Endothelial cell (in vitro differentiated cells): ENCODE measurements at places on chromosomes 5 and 9.
A peak's percentile ranks its signal among the peaks of the same experiment; 100 is the strongest.

- no peak for DNase-seq
Observed at GRCh38 chr9:36796671-36797419, 224.2 kb downstream of the MELK start.

DNA sequence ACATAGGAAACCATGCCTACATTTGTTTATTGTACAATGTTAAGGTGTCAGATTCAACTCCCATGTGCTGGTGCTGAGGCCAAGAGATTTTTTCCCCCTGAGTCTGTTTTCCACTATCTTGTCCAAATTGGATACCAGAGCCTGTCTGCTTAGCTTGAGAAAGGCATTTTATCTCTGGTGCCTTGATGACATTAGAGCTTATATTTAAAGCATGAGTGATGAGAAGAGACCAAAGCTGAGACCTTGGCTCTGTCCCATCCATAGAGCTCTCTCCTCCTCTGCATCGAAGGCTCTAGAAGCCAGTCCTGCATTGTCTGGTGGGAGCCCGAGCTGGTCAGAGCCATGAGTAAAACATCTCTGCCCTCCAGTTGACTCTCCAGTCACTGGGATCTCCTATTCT lies 10.4 kb upstream of the PPP2CA start:
- no peak for DNase-seq

GRCh38 chr9:130232899-130233586 lies 32.5 kb upstream of the HMCN2 start:
- DNase-seq, result no peak

- no peak for DNase-seq
Observed at GRCh38 chr5:159286420-159287035, 23.4 kb downstream of the UBLCP1 start.

DNA sequence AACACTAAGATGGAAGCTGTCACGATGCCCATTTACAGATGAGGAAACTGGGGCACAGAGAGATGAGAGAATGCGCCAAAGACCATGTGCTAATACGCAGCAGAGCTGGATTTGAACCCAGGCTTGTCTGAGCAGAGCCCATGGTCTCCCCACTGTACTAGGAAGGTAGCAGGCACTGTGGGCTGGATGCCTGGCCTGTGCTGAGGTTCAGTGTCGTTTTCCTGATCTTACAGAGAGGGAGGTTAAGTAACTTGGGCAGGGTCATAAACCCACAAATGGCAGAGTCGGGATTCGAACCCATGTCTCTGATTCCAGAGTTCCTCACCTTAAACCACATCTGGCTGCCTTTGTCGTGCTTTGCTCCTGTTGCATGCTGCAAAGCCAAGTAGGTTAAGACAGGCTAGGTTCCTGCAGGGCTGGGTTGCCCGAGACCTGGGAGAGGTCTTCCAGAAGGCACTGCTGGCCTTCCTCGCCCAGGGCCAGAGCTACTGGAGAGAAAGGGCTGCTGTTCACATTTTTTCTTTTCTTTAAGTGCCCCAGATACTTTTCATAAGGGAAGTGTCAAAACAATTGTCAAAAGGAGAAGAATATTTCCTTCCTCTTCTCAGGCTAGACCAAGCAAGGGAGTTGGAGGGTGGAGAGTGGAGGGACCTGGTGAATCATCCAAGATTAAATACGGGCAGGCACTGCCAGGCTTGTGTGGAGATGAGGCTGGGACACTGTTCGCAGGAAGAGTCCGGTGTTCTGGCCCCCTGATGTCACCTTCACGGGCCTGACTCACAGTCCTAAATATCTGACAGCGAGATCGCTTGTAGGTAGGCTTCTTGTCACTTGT lies 3.2 kb downstream of the NEK6 start:
- DNase-seq, result no peak

DNA sequence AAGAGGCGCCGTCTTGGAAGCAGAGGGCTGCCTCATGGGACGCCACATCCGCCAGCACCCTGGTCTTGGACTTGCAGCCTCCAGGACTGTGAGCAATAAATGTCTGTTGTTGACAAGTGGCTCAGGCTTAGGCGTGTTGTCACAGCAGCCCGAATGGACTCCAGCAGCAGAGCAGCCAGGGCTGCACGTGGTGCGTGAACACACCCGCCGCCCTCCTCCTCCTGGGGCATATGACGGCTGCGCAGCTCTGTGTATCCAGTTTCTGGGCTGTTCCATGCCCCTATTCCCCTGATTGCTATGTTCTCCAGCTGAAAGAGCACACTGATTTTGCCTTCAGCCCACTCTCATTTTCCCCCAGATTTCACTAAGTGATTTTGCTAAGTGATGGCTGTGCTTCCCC lies 36.0 kb upstream of the CLPTM1L start:
- DNase-seq, result no peak

DNA sequence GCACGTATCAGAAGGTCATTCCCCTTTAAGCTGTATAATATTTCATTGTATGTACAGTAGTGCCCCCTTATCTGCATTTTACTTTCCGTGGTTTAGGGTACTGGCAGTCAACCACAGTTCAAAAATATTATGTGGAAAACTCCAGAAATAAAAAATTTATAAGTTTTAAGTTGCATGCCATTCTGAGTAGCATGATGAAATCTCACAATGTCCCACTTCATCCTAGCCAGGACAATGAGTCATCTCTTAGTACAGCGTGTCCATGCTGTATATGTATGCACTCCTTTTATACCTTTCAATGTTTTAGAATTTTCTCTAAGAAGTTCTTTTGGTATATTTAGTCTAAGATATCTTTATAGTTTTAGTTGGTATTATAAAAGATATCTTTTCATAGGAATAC lies 115.0 kb upstream of the HAND1 start:
- no peak for DNase-seq

DNA sequence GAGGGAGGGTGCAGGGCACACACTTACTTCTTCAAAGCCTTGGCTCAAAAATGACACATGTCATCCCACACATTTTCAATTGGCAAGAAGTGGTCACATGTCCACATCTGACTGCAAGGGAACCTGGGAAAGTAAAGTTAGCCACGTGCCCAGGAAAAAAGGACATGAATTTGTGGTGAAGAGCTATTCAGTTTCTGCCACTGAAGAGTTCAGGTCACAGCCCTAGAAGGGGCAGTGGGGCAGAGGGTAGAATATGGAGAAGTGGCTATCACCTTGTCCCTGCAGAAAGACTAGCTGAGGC lies 1.9 kb upstream of the RGS14 start:
- no peak for DNase-seq

DNA sequence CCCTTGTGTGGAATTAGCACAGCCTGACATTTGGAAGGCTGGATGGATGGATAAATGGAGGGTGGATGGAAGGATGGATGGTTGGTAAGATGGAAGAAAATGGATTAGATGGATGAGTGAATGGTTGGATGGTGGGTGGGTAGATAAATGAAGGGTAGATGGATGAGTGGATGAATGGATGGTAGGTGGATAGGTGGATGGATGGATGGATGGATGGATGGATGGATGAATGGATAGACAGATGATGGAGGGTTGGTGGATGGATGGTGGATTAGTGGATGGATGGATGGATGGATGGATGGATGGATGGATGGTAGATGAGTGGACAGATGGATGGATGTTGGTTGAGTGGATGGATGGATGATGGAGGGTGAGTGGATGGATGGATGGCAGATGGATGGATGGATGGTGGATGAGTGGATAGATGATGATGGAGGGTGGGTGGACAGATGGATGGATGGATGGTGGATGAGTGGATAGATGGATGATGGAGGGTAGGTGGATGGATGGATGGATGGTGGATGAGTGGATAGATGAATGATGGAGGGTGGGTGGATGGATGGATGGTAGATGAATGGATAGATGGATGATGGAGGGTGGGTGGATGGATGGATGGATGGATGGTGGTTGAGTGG lies 175.6 kb upstream of the PPP1R26 start:
- no peak for DNase-seq

- DNase-seq, result peak; percentile 45
Observed at GRCh38 chr9:34578241-34579103, 11.1 kb downstream of the CNTFR start.

GRCh38 chr5:108093186-108093585 lies 288.7 kb downstream of the FBXL17 start:
- DNase-seq, result no peak

DNA sequence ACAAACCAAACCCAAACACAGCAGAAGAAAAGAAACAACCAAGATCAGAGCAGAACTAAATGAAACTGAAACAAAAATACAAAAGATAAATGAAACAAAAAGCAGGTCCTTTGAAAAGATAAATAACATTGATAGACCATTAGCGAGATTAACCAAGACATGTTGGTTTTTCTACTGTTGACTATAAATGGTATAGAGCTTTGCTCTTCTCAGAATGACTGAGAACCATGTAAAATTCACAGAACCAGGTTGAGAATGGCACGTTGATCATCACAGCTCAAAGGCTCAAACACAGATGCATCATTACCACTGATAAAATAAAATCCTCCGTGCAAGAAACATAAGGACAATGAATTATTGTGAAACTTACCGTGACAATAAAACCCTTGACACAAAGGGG lies 105.2 kb downstream of the MARCHF11 start:
- no peak for DNase-seq

DNA sequence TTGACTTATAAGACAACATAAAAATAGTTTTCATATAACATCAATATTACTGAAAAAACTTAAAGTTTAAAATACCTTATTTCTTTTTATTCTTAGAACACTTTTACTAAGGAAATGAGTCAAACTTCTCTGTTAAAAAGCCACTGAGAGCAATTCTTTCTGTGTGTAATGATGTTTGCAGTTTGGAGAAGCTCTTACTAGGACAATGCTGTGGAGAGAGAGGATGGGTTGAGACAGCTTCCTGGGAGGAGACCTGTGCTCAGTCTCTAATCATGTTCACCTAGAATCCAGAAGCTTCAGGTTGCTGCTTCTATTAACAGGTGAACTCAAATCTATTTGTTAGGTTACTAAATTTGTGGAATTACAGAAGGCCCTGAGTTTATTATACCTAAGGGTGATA lies 198.5 kb downstream of the DNAH5 start:
- DNase-seq, result no peak

GRCh38 chr5:175015028-175015685 lies 290.8 kb downstream of the MSX2 start:
- DNase-seq, result no peak

DNA sequence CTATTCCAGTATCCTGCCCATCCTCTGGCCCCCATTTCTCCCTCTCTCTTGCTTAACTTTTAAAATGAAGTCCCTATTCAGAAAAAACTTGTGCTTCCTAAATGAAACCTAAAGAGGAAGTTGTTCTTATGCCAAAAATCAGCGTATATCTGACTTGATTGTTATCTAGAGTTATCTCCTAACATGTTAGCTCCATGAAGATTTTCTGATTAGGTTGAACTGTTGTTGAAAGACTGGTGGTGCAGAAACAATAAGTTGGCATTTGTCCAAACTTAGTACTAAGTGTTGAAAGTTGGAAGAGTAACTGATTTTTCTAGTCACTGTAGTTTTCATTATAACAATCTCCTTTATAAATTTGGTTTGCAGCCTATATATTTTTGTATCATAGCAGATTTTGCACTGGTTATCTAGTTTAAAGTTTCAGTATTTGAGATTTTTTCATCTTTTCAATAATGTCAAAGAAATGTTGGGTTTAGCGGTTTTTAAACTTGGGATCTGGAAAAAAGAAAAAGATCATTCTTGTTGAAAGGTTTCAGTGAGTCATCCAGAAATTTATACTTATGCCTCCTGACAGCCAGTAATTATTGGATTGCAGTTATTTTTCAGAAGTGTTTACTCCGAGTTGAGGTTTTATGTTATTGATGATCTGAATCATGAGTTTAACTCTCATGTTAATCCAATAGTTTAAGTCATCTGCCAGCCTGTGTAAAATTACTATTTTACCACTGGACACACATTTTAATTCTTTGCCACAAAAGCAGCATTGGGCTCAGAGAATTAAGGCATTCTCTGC lies 60.6 kb downstream of the PAM start:
- DNase-seq, result no peak

DNA sequence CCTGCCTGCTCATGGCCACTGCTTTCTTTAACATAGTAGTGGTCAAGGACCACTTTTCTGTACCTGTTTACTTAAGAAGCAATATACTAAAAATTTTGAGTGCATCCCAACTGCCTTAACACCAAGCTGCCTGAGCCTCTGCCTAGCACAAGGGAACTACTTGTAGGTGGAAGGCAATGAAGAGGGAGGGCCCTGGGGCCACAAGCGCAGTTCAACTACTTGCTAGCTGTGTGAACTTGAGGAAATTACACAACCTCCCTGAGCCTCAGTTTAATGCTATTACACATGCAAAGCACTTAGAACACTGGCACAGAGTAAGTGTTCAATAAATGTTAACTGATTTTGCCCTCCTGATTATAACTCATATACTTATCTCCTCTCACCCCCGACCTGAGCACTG lies 6.3 kb downstream of the ARL15 start:
- no peak for DNase-seq

DNA sequence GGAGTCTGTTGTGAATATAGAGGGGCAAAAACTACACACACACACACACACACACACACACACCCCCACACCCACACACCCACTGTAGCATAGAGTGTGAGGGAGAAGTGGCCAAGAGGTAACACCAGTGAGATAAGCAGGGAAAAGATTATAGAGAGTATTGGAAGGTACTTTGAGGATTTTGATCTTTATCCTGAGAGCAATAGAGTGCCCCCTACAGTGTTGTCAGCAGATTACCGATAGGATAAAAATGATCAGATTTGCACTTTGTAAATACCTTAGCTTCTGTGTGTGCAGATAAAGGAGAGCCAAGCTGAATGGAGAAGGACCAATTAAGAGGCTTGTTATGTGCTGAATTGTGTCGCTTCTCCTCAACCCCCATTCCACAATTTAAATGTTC lies 32.3 kb downstream of the ERCC6L2 start:
- DNase-seq, result no peak

DNA sequence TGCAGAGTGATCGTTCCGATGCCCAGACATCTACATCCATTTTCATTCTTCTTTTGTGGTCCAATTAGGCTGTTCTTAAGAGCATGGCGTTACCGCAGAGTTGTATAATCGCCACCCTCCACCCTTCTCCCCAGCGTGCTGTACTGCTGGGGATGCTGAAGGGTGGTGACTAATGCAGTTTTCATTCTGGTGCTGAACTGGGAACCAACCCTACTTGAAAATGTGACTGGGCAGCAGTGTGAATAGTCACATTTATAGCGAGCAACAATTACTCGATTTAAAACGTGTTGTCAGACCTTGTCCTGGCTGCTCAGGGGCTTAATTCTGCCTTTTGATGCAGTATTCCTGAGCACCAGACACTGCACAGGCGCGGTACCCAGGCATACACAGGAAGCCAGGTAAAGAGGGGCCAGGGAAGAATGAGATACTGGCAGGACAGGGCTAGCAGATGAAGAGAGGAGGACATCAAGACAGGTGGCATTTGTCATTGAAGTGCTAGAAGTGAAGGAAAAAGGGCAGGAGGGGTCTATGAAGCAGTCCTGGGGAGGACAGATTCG lies 719 bp upstream of the ISCA1 start:
- DNase-seq, result no peak
